ENCODE measurements at places on chromosomes 4 and X.

DNA sequence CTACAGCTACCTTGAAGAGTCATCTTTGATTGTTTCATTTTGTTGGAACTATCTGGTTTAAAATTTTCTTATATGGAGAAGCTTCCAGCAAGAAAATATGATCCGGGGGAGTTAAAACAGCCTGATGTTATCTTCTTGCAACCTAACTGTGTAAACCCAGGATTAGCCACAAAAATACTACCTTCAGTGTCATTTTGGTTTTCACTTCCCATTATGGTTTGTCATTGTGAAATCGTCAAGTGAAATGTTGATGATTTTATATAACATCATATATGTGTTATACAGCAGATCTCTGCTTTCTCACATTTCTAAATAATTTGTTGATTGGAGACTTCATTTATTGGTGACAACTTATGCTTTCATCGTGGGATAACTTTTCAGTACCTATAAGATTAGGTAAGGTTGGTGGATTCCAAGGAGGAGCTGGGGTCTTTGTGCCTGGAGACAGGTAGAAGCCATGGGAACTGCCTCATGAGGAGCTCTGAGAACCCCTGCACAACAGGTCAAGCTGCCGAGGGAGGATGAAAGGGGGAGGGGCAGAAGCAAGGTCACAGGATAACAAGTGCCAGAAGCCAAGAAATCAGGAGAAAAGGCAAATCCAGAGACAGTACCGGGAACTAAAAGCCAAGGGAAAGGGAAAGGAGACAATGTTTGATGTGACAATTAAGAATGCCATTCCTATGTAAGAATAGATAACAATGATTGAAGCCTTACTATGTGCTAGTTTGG, 7.2 kb downstream of the ARHGAP24 start:
- DNase-seq = no peak

DNA sequence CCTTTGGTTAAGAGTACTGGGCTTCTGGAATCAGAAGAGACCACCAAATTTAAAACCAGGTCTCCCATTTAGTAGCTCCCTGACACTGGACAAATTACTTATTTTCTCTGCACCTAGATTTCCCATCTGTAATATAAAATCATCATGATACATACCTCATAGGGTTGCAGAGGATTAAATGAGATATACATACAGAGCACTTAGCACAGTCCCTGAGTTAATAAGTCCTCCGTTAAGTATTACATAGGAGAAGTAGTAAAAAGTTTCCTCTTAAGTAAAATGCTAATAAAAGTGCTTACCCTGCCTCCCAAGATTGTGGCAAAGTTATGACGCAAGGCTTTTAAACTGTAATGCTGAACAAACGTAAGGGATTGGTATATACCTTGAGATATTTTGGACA, 539 bp upstream of the CHIC1 start:
- no peak for DNase-seq

- no peak for DNase-seq
Measured at GRCh38 chr4:40956721-40957255, 207.0 kb downstream of the NSUN7 start.

DNA sequence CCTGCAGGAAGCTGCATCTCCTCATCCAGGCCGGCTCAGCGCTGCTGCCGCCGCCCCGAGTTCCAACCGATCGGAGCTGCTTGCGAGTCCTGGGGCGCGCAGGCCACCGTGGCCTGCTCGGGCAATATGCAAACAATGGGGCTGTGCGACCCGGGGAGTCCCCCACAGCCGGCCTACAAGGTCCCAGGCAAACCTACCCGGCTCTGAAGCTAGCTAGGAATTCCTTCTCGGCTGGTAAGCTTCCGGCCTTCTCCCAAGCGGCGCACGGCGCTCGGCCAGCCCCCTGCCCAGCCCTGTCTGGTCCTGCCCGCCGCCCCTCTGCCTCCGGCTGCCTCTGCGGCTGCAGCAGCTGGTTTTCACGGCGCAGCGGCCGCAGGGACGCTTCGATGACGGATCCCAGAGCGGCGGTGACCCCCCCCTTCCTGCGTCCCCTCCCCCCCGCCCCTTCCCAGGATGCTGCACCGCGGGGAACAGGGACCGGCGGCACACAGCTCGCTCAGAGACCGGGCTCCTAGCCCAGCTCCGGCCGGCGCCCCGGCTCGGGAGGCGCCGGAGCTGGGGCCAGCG, 59.4 kb downstream of the TSC22D3 start:
- no peak for DNase-seq
